ENCODE measurements at places on chromosomes 6 and 20.

- no peak for DNase-seq
Measured at GRCh38 chr20:15005300-15005986, 668.0 kb upstream of the FLRT3 start.

DNA sequence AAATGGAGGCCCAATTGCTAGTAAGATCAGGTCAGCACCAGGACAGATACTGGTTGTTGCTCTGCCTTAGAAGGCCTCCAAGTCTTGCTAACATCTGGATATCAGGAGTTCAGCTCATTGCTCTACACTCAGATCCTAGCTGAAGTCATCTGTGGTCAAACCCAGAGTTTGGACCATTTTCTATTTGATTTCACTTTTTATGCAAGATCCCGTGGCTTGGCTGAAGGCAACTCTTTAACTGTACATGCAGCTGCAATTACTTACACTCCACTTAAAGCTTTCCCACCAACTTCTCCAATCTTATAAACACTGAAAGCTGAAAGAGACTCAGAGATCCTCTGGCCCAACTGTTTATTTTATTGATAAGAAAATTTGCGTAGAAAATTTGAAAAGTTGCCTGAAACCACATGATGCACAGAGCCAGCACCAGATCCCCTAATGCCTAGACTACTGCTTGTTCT, 2.7 kb downstream of the SLC17A2 start:
- DNase-seq: no peak

GRCh38 chr20:59783641-59784010, 149.8 kb downstream of the SYCP2 start:
- DNase-seq: no peak

DNA sequence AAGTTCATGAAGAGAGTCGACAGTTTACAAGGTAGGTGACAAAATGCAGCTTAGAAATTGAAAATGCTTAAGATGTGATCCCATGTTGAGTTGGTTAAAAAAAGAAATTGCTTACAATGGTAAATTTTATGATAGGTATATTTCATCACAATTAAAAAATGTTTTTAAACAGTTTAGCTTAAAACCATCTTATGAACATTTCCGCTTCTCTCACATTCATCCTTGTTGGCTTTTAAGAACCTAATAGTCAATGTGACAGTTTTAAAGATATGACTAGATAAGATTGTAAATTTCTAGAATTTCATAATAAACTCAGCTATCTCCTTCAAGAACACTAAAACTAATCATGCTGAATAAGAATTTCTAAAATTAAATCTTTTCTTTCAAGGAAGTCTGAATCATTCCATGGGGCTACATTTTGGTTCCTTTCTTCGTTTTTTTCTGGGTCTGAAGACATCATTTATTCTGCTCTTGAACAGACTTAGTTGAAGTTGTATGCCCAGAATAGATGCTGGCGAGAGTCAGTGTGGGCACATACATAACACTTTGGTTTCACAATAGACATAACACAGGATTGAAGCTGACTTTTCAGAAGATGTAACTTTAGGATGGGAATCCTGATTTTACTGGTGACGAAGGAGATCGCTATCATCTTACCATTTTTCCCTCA, 35.9 kb upstream of the LTV1 start:
- no peak for DNase-seq

DNA sequence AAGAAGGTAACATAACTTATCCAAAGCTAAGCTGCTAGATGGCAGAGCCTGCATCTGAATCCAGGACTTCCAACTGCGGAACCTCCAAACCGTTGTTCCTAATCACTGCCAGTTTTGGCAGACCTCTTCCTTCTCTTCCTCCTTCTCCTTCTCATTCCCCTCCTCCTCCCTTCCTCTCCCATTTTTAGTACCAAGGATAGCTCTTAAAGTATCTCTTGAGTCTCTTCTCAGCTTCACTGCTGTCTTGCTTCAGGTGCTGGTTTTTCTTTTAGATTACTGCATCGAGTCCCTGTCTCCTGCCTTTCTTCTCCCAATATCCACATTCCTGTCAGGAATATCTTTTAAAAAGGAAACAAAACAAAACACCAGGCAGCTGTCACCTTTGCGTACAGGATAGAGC, 77.1 kb downstream of the CDYL start:
- no peak for DNase-seq

DNA sequence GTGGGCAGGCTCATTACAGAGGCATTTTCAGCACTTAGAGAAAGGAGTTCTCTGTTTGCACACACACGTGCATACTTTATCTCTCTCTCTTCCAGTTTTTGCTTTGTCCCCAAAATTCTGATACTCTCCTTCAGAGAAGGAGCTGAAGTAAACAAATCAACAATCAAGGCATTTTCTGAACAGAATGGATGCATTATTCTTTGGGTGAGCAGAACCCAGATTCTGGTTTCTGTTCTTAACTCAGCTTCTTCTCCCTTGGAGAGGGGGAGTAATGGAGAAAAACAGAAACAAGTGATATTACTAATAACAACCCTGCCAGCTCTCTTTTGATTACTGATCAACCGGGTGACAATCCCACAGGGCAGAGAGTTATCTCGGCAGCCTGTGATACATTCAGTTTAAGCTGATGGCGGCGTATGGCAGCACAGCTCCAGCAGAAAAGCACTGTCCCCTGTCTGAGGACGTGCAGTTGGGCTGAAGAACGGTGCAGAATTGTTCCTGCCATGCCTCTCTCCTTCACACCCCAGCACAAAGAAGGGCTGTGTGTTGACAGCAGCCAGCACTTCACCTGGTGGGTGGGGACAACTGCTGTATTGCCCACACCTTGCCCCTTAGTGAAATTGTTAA, 47.3 kb upstream of the SASH1 start:
- no peak for DNase-seq

DNA sequence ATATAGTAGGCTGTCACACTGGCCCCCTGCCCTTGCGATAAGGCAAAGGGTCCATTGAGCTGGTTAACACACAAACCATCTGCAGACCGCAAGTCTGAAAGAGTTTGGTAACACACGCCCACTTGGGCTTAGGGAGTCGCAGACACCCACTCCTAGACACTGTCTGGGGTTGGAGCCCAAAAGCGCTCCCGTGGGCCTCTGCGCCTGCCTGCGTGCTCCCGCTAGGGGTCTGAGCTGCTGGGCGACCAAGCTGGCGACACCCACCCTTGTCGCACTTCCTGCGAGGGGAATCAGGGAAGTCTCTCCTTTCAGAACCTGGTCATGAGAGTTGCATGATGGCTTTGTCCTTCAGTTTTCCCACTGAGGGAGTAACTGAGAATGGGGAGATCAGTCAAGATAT, 653.0 kb downstream of the HTR1B start:
- no peak for DNase-seq

GRCh38 chr6:1832844-1833787, 223.4 kb downstream of the FOXC1 start:
- DNase-seq: no peak

DNA sequence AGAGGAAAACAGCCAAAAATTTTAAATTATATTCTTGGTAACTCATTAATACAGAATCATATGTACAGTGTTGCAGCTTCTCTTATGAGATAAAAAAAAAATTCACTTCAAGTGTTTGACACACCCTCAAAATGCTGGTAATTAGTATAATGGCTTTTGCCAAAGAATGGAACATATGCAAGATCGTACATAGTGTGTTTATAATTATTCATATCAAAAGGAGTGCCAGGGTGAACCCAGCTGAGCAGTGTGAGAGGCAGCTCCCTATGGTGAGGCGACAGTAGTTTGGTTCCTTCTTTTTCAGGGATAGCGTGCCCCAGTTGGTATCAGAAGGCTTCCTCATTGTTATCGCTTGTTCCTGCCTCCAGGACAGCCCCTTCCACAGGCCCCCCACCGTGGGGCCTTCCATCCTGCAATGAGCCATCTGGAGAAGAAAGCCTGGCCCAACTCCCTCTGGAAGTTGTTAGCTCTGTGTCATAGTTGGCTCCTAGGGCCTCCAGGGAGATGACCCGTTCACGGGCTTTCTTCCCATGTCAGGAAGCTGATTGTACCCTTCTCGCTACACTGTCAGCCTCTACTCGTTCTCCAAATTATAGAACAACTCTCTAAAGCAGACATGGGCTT, 150.7 kb downstream of the FRK start:
- DNase-seq: no peak

- no peak for DNase-seq
Measured at GRCh38 chr6:150694889-150695288, 95.2 kb downstream of the PLEKHG1 start.

DNA sequence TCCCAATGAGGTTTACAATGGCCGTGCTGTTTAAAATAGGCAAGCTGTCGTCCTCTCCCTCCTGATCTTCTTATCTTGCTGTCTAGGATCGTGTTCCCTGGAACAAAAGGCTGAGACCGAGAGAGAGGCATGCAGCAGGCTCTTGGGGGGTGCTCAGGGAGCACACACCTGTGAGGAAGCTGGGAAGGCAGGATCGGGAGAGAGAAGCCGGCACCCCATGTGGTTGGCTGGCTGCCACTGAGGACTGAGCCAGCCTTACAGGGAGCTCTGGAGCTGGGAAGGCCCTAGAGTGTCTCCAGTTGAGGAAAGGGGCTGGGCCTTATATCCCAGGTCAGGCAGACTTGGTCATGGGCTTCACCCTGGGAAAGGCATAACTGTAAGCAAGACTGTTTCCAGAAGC, 184.2 kb downstream of the LY86 start:
- no peak for DNase-seq

DNA sequence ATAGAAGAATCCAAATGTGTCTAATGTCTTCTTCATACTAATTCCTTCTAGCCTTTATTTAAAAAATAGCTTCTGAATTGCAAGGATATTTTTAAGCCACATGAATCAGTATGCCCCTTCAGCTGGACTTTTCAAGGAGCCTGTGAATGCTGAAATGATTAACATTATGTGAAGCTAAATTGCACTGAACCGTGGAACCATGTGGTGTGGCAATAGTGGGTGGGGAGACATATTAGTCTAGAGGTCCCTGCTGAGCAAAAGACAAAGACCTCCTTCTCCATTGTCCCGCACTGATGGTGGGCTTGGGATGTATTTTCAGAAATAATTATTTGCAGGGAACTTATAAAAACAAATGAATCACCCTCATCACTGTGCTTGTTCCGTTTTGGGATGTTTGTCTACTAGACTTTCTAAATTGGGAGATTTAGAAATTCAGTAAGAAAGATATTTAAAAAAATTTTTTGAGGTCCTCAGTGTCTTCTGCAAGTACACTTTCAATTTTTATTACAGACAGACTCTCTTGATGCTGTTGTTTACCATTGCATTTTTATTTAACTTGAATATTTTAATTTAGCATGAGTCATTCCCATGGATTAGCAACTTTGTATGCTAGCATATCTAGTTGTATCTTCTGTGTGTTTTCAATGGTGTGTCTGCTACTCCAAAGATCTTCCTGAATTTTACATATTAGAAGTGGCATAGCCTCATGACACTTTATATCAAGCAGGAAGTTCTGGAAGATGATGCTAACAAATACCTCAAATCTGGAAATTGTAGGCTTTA, 238.1 kb downstream of the LAMA2 start:
- DNase-seq: no peak

- no peak for DNase-seq
Measured at GRCh38 chr20:9758752-9759151, 80.1 kb downstream of the PAK5 start.

DNA sequence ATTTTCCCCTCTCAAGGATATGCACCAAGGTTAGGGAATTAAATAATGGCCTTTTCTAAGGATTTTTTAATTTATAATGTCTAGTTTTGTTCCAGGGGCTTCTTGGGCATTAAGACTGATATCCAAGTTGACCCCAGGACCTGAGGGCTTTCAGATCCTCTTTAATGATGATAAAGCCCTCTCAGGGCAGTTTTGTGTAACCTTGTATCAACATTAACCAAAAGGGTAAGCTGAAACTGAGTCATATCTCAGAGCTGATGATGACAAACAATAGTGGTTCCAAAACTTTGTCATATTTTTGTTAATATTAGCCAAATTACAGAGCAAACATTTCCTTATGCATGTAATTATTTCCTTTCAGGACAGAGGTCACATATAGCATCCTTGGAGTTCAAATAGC, 309.4 kb upstream of the MAN1A1 start:
- DNase-seq: no peak

Measured in activated T-helper 9 cell treated with anti-CD3 and anti-CD28 coated beads, Interleukin-2, amount 50 U/mL, for 16 hours (primary cell).